ENCODE measurements at places on chromosomes 5 and 9.

DNA sequence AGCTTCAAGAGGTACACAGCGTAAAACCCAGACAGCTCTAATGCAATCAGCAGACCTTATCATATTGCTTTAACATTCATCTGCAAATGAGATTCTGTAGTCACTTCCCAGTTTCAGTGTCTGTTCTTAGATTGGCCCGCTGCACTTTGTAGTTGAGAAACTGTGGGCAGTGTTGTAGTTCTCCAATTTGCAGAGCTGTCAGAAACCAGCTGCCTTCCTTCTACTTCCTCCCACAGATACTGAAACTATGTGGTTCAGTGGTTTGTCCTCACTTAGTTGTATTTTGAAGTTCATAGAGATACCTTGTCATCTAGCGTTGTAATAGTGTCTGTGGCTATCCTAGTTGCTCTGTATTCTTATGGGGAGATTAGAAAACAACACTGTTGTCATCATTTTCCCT, 39.6 kb upstream of the TRIM36 start:
- no peak for DNase-seq

DNA sequence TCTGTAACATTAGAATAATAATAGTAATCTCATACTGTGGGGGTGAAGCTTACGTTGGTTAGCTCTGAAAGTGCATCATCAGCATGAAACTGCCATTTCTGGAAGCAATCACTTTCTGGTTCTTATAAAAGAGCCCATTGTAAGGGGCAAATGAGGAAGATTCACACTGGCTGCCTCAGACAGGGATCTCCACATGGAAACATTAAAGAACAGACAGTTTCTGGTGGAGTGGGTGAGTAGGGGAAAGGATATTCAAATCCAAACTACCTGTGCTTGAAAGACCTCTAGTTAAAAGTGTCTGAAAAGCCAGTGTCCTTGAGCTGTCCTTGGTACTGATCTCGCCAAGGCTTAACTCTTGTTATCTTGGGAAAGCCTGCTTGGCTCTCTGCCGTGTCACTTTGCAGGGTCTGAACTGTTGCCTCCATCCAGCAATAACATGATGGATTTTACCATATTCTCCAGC, 19.1 kb upstream of the SLC31A2 start:
- no peak for DNase-seq

DNA sequence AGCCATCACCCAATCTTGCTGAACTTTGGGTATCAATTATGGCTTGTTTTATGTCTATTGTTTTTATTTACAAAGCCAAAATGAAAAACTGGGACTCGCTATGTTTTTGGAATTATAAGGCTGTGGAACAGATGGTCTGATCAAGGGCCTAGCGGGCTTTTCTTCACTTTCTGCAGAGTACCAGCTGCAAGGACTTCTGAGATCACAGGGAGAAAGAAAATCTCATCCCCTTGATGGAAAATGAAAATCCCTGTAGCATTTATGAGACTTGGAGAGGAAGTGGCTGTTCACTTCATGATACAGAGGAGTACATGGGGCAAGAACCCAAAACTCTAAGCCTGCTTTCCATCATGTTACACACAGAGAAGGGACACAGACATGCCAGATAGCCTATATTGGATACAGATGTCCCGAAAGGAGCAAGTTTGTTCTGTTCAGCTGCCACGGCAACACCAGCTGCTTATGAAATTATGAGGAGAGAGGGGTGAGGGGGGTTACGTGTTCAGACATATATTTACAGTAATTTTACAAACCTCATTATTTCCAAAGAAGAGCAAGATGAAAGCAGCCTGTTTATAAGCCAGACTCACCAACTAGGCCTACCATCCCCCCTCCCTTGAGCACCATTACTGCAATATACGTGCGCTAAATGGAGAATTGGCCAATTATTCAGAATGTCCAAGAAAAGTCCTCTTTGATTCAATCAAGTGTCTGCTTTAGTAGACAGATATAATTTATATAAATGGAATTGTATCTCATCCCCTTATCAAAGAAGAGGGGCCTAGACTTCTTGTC, 220.0 kb downstream of the MARCHF11 start:
- no peak for DNase-seq

DNA sequence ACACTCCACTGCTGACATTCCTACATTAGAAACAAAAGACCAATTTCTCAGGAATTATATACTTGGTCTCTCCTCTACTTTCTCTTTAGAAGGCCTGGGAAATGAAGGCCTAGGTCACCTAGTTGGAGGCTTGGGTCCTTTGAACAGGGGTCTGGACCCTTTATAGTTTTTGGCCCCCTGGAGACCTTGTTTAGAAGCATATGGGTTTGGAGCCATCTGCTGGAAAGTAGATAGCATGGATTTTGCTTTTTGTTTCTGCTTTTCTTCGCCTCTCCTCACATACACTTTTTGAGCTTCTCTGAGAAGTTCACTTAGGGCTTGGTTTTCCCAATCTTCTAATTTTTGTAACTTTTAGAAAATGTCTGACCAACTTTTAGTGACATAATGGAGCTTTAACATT, 67.1 kb upstream of the CDK20 start:
- DNase-seq = no peak

GRCh38 chr5:2697446-2698200, 53.9 kb downstream of the IRX2 start:
- no peak for DNase-seq

- DNase-seq = no peak
These were observed 43.4 kb upstream of the RGS7BP start for GRCh38 chr5:64462391-64462790.

DNA sequence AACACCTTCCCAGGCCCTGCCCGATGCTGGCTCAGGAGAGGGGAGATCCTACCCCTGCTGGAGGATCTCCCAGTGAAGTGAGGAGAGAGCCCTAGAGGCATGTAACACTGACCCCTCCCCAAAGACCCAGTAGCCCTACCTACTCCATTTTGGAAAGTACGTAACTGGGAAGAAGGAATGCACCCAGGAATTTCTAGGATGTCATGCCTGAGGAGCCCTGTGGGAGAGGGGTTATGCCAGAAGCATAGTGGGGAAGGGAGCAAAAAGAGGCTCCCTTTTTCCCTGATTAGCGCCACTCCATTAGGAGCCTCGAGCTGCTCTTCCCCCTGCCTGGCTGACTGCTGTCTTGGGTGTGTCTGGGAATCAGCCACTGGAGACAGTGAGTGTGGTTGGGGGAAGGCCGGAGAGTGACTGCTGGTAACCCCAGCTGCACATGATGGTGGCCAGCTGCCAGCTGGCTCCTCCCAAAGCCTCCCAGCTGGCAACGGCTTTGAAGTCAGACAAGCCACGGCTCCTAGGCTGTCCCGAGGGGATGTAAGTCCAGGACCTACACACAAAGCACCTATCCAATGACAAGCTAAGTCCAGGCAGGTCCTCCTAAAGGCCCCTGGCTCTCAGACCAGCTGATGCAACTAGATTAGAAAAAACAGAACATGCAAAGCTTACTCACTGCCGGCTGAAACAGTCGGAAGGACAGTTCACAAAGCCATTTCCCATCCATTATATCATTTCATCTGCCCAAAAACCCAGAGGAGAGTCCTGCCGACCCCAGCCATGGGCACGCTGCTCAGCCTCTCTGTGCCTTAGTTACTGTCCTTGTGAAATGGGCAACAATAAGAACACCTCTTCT, 136.5 kb upstream of the ABCA1 start:
- DNase-seq = peak; percentile 58

DNA sequence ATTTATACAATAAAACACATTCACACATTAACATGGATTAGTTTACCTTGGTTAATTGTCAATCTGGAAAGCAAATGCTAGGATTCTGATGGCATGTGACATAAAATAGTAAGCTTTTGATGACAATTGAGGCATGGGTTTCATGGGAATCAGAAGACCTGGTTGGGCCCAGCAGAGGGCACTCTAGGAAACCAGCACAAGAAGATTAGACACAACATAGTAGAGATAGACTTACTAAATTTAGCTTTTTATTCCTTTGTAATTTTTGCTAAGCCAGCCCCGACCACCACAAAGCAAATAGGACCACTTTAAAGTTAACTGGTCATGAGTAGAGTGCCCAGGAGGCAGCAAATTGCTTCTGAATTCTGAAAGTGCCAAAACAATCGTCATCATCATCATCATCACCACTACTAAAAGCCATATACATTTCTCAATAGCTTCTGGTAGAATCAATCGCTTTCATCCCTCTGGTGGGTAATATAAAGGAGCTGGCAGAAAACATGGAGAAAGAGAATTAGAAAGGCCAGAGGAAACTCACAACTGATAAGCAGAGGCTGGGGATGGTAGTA, 163.2 kb downstream of the ARRDC3 start:
- DNase-seq = no peak

- DNase-seq = no peak
These were observed 279.6 kb downstream of the ARRDC3 start for GRCh38 chr5:91103353-91104061.

DNA sequence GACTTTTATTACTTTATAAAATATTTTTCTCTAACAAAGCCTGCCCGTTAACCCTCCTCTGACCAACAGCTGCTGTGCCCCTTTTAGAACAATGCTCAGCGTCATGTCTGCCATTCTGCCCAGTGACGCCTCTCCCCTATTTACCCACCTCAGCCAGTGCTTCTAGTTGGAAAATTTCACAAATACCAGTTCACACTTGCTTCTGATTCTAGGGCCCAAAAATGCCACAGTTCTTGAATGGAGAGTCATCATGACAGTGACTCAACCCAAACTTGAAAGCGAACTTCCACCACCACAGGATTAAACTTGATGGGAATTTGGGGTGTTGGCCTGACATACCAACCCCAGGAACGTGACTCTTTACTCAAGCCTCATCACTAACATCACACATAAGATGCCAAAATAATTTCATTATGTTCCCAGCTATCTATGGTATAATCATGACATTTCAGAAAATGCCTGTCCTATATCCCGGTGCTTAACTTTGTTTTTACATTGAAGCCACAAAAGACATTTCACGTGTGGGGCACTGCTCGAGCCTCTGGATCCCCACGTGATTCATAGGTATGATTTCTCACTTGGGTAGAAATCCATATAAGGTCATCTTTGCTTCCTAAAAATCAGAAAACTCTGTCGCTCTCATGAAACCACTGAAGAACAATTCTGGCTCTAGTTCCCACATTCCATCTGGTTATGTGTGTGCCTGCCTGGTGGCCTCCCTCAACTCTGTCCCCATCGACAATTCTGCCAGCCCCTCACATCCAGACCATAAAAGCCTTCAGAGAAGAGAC, 220.9 kb downstream of the ACTL7B start:
- no peak for DNase-seq

- DNase-seq = no peak
These were observed 45.7 kb downstream of the TSPAN17 start for GRCh38 chr5:176692839-176693476.

DNA sequence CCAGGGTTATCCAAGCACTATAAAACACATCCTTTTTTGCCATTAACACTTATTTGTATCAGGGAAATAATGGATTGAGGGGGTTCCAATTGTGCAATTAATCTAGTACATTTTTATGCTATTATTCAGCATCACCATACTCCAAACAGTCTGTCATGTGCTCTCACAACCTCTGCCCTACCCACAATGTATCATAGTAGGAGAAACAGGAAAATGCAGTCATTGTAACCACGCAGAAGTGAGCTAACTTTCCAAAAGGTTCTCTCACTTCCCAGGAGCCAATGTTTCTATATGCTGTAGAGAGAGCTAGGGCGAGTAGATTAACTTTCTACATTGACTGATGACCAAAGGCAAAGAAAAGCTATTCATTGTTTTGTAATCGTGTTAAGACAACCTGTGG, 29.8 kb downstream of the DAB2 start:
- no peak for DNase-seq

GRCh38 chr5:142000704-142001484, 11.9 kb downstream of the GNPDA1 start:
- DNase-seq = no peak

DNA sequence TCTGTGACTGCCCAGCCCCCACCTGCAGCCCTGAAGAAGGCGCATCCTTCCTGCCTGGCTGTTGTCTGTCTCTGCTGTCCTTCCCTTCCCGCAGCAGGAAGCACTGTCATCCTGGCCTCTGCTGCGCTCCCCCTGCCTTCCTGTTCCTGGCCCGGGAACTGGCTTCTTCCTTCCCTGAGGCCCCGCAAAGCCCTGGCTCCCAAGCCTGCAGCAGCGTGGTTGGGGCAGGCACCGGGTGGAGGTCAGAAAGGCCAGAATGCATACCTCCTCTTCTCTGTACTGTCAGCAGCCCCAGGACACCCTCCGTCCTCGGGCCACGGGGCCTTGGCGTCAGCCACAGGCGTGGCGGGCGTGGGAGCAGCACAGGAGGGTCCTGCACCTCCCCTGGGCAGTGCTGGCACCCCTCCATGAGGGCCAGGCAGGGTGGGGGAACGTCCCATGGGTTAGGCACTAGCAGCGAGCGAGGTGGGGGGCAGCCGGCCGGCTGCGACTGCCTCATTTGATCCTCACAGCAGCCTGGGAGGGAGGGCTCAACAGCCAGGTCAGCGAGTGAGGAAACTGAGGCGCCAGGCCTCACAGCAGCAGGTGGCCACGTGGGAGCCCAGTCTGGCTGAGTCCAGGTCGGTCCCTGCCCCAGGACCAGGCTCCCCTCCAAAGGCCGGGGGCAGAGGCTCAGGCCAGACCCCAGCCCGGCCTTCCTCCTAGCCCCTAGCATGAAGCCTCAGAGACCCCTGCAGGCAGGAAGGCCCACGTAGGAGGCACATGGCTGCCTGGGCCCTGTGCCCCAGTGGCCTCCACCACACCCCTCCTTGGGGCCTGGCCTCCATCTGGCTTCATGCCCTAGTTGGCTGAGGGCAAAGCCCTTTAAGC, 9.4 kb downstream of the FLT4 start:
- no peak for DNase-seq

GRCh38 chr5:107567901-107568671, 102.7 kb downstream of the EFNA5 start:
- no peak for DNase-seq

GRCh38 chr5:125837866-125838265, 585.3 kb upstream of the GRAMD2B start:
- no peak for DNase-seq

DNA sequence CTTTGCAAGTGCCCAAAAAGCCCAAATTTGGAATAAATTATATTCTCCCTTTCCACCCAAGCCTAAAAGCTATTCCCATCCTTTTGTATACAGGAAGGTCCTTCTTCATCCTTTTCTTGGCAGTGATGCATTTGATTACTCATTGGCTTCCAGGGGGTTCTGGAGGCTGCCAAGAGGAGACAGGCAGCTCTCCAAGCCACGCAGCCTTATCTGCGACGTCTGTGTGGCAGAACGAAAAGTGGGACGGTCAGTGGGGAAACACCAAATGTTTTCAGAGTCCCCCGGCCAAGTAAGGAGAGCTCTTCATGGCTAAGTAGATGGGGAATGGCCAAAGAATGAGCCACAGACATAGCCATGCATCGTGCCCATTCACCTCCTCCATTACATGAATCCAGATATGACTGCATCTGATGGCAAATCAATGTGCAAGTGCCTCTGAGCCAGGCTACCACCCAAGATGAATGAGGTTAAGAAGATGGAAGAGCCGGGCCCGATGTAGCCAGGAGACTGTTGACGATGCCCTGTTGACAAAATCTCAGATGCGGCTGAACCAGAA, 12.1 kb downstream of the ADAM19 start:
- no peak for DNase-seq

GRCh38 chr5:13704396-13704795, 240.1 kb downstream of the DNAH5 start:
- no peak for DNase-seq

- DNase-seq = no peak
These were observed 7.3 kb upstream of the ARL15 start for GRCh38 chr5:54317511-54318260.

- DNase-seq = no peak
These were observed 27.6 kb downstream of the ADAMTSL2 start for GRCh38 chr9:133561976-133562554.
